ENCODE measurements at places on chromosomes 1 and 21.

DNA sequence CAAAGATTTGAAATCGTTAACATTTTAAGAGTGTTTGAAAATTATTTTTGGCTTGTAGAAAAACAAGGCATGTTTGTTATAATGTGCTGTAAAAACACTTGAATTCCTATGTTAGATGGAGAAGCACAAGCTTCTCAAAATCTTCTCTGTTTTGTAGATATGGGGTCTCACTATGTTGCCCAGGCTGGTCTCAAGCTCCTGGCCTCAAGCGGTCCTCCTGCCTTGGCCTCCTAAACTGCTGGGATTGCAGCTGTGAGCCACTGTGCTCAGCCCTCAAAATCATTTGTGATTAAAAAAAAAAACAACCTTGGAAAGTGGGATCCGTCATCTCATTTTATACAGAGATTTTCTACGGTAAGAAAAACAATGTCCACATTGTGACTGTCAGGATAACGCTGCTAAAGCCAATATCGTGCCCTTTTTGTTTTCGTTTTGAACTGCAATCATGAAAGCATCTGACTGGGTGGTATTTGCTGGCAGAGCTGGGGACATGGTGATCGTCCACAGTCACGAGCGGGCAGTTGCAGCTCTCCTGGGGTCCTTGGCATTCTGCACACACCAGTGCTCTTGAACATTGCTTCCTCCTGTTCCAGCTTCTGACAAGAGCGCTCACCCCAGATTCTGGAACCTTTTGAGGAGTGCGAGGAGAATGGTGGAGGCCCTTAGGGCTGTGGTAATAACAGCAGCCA is 112.5 kb downstream of the PGBD5 start:
- no peak for DNase-seq

DNA sequence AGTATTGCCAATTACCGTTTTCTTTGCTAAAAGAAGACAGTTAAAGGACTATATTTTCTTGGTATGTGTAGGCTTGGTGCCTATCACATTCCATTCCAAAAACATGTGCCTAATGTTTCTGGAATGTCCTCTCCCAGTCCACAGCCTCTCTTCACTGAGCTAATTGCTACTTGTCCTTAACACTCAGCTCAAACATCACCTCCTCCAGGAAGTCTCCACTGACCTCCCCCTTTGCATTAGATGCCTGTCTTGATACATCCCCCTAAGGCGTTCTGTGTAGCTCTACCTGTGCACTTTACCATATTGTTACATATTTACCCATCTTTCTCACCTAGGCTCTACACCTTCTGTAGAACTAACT is 195.6 kb upstream of the CAMK1G start:
- no peak for DNase-seq

DNA sequence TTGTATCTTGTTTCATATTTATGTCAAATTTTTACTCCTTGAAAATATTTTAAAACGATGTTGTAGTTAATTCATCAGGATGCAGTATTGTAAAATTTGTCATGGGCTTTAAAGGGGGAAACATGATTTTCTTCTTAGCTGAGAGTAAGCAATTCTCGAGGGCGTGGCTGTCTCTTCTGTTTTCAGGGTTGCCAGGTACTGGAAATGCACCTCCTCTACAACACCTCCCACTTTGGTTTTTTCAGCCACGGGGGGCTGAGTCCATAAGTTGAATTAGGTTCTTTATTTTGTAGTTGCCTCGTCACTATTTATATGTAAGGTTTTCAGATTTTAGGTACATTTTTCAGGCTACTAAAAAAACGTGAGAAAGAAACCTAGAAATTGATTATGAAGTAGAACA is 64.0 kb downstream of the PRDM2 start:
- DNase-seq = no peak

- no peak for DNase-seq
Measured at GRCh38 chr1:201515062-201515750, 8.3 kb upstream of the CSRP1 start.

DNA sequence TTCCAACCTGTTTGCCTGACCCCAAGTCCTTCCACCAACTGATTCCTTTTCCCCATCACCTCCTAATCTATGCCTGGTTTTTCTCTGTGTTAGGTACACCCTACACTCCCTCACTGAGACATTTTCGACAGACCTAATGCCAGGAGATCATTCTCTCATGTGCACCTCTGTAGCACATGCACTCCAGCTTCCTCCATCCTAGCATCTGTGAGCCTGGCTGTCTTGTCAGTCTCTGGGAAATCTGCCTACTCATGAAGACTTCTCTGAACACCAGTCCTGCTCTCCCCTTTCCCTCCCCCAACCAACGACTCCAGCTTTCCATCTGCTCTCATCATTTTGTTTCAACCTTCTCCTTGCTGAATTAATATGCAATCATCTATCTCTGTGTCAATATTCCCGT is 987 bp downstream of the MED8 start:
- no peak for DNase-seq

DNA sequence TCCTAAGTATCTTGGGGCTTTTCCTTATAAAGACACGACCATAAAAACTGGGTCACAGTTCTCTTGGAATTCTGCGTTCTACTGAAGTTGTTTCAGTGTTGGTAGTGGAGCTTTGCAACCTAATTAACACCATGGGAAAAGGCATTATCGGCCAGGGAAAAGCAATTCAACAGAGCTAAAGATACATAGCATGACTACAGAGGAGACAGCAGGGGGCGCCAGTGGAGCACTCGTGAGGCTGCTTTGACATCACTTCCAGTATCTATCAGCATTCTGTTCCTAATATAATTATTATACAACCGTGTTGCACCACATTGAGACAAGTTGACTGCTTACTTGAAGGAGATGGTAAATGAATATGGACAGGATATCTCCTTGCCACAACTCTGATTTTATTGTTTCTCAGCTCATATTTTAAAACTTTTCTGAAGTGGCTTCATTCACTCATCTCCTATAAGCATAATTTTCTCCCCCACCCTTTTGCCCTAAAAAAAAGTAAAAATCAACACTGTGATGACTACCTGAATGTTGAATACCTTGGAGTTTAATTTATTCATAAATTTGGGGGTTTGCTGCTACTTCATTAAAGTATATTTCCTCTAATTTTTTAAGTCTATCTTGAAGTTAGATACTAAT is 39.4 kb downstream of the ZP4 start:
- DNase-seq = peak; percentile 73

GRCh38 chr21:36792505-36792967 is 93.6 kb downstream of the SIM2 start:
- DNase-seq = no peak

- no peak for DNase-seq
Measured at GRCh38 chr1:200058341-200058740, 30.8 kb downstream of the NR5A2 start.

DNA sequence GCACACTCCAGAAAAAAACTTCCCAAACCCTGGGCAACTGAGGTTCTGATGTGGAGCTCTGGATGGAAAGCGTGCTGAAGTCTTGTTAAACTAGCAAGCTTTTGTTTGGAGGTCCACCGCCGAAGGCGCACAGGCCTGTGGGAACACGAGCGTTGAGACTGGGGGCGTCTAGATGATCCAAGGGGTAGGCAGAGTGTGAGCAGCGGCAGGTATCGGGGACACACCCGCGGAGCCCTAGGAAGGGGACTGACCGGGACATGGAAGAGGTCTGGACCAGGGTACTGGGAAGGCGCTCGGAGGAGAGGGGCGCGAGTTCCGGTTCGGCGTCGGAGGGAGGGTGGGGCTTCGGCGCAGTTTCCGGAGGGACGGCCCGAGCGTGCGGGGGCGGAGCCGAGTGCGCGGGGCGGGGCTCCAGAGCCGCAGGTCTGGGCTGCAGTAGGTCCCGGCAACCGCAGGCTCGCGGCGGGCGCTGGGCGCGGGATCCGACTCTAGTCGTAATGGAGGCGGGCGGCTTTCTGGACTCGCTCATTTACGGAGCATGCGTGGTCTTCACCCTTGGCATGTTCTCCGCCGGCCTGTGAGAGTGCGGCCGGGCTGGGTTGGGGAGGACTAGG is at the start of gene SLC50A1:
Gene SLC50A1, plus strand, starts transcription at position 438 of the 614 bp plus-strand sequence. Its CDS starts 60 bp downstream, at position 498.
- DNase-seq = peak; percentile 99

DNA sequence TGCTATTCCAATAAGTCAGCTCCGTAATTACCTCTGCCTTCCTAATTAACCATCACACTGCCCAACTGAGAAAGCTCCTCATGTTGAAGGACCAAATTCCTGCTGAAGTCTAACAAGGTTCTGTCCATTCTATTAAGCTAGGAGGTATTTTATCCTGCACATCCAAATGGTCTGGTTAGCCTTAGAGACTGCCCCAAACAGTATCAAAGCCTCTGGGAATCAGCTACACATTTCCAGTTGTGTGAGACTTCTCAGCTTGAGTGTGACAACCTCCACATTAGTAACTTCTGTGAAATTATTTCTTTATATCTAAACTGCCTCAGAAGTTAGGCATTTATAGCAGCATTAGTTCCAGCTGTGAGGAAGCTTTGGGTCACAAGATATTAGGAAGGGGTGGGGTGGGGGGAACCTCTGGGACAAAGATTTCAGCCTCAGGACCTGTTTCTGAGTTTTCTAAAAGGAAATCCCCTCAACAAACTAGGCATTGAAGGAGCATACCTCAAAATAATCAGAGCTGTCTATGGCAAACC is 150.5 kb upstream of the DUSP10 start:
- DNase-seq = no peak

DNA sequence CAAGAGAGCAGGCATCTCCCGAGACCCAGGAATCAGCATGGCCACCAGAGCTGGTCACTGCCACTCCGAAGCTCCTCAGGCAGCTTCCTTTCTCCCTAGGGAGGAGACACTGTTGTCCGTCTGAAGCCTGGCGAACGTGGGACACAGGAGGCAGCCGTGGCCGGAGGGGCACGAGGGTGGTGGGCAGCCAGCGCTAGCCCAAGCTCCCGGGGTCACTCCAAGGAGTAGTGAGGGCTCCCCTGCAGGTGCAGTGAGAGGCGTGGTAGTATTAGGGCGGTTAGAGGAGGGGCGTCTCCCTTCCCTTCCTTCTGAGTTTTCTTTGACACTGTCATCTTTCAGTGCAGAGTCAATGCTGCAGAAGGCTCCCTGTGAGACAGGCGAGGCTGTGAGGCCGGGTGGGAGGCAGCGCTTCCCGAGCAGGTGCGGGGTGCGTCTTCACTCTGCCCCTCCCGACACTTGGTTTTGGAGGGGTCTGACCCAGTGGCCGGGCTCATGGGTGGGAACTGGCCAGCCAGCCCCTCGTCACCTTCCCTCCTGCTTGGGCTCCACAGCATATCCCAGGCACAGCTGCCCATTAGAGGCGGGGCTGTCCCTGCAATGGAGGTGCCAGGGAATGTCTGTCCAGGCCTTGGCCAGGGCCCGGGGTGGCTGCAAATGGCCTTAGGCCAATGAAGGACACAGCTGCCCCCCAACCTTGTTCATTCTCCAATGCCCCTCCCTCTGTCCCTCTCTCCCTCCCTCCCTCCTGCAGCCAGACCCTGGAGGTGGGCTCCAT is 171.6 kb upstream of the ARHGEF16 start:
- no peak for DNase-seq

GRCh38 chr1:26910343-26911160 is 3.2 kb downstream of the NR0B2 start:
- no peak for DNase-seq

DNA sequence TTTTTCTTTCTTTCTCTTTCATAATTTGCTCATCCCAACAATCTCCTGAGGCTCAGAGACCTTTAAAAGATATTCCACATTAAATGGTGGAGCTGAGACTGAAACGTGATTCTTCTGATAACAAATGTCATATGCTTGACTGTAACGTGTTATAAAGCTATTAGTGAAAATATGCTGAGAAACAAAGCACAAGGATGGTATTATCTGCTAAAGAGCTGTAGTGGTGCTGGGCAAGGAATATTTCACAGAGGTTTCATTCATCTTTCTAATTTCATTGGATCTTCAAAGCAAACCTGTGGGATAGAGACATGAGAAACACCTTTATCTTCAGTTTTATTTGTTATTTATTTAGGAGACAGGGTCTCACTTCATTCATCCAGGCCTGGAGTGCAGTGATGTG is 98.1 kb upstream of the WLS start:
- DNase-seq = no peak

DNA sequence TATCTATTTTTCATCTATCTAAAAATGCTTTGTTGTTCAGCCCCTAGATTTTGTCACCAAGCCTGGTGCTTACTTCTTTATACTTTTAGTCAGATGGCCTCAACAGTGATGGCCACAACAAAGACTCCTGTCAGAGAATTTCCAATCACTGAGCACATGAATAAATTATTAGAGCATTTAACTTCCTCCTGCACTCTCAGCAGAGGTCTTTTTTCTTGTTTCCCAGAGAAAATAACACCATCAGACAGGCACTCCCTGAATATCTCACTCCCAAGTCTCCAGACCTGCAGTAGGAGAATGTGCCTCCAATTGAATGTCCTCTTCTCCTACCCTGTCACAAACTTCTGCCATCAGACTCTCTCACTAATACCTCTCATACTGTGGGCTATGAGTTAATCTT is 616.0 kb upstream of the NR5A2 start:
- DNase-seq = no peak

GRCh38 chr1:199778324-199778955 is 249.1 kb upstream of the NR5A2 start:
- DNase-seq = peak; percentile 78

DNA sequence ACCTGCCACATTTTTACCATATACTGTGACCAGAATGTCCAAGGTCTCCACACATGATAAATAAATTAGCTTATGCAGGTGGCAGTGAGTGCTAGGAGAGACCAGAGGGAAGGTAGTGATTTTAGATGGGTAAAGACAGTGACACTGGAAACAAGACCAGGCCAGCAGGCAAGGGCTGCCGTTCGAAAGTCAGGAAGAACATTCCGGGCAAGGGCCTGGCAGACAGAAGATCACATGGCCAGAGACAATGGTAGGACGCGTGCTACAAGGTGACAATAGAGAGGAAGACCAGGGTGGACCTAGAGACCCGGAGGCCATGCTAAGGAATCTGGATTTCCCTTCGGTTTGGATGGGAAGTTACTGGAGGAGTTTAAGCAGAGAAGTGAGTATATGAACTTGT is 9.7 kb downstream of the PGBD5 start:
- no peak for DNase-seq

GRCh38 chr1:41482001-41482765 is 2.3 kb downstream of the EDN2 start:
- DNase-seq = no peak

DNA sequence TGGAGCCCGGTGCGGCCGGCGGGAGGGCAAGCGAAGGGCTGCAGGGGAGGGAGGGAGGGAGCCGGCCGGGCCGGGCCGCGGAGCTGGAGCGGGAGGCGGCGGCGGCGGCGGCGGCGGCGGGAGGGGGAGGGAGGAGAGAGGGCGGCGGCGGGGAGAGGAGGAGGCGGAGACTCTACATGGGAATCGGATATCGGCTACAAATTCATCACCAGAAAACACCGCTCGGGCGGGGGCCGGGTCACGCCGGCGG is at the start of gene AKT3:
Gene AKT3, minus strand, starts transcription at position 42 of the 250 bp plus-strand sequence. CDS start 7,073 bp downstream, outside the sequence.
- DNase-seq = no peak

GRCh38 chr21:42837421-42838211 is 41.7 kb downstream of the WDR4 start:
- DNase-seq = no peak

- no peak for DNase-seq
Measured at GRCh38 chr1:101029184-101029583, 3.6 kb upstream of the DPH5 start.

All from HEK293T (cell line).